ENCODE measurements at places on chromosomes 12 and 14.

GRCh38 chr12:54228471-54228870 is 39.7 kb upstream of the SMUG1 start:
- no peak for DNase-seq

DNA sequence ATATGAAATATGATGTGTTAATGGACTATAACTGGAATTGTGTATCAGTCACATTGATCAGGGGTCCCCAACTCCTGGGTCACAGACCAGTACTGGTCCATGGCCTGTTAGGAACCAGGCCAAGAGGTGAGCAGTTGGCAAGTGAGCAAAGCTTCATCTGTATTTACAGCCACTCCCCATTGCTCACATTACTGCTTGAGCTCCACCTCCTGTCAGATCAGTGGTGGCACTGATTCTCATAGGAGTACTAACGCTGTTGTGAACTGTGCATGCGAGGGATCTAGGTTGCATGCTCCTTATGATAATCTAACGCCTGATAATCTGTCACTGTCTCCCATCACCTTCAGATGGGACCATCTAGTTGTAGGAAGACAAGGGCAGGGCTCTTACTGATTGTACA is 72.3 kb downstream of the CDK17 start:
- no peak for DNase-seq

- no peak for DNase-seq
Measured at GRCh38 chr12:11743423-11744409, 94.2 kb downstream of the ETV6 start.

- no peak for DNase-seq
Measured at GRCh38 chr14:39264558-39264957, 30.8 kb downstream of the MIA2 start.

- DNase-seq = no peak
Measured at GRCh38 chr14:35339761-35340406, 47.7 kb downstream of the PSMA6 start.

- no peak for DNase-seq
Measured at GRCh38 chr12:53289891-53290290, 5.5 kb upstream of the PFDN5 start.

DNA sequence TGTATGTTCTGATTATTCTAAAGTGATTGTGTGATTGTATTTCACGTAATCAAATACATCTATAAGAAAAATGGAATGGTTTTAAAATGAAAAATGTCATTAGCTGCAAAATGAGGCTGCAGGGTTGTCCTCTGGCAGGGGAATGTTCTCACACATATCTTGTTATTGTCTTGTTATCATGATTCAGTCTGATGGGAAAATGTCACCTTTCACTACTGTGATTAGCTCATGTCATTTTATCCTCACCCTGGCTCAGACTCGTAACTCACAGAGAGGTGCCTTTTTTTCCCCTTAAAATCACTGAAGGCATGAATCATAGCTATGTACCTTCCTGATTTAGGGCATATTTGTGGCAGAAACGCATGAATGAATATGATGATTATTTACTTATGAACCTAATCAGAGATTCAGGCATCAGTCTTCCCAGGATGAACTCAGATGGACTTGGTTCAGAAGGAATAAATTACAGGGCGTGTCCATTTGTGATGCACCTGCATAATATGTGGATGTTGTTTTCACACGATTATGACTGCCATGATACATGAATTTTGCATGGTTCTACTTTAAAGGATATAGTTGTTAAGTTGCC is 1339.2 kb downstream of the AACS start:
- no peak for DNase-seq

DNA sequence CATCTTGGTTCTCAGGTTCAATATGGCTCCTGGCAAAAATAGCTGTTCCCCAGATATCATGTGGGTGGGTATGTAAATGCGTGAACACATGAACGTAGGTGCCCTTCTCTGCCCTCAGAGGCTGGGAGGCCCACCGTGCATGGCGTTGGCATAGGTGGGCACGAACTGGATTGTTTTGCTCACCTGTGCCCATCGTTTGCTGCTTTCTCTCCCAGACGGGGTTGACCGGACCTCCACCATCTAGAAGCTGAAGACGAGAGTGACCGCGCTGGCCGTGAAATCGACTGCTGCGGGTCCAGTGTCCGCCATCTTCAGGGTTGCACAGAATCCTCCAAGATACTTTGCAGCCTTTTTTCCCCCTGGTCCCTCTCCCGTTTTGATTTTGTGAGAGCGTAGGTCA is 113.9 kb downstream of the GCH1 start:
- DNase-seq = no peak
